ENCODE measurements at places on chromosomes 6 and 20.

DNA sequence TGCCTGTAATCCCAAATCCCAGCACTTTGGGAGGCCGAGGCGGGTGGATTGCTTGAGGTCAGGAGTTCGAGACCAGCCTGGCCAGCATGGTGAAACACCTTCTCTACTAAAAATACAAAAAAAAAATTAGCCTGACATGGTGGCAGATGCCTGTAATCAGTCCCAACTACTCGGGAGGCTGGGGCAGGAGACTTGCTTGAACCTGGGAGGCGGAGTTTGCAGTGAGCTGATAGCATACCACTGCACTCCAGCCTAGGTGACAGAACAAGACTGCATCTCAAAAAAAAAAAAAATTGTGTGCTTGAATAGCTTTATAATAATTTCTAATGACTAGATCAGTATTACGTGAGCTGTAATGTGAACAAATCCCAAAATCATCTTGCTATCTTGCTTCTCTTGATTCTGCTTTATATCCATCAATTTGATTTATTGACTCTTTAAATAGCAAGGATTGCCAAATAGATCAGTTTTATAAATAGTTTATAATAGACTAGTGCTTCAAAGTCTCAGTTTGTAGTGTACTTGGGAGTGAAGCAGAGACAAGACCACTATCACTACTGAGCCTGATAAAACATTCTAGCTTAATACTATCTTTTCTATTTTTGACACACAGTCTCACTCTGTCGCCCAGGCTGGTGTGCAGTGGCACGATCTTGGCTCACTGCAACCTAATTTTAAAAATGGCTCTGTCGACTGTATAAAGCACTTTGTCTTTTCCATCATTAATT, 7.1 kb downstream of the AMD1 start:
- no peak for DNase-seq

DNA sequence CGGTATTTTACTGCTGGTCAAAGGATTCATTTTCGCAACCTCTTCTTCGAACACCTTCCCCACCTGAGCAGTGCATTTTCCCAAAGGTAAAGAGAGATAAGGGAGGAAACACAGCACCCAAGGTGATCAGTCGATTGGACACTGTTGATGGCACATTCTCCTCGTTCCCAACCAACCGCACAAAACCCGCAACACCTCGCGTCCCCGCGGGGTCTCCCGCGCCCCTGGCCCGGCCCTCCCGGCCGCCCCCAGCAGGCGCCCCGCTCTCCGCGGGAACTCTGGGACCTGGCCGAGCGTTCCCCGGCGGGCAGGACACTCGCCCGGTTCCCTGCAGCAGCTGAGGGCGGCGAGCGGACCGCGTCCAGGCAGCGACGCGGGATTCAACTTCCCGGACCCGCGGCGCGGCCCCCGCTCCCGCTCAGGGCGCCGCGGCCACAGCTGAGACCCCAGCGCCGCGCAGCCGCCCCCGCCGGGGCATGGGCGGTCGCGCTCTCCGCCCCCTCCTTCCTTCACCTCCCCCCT, 506 bp downstream of the RGS17 start:
- DNase-seq, result no peak

GRCh38 chr20:31739550-31739977, 474 bp downstream of the TPX2 start:
- DNase-seq, result no peak

- no peak for DNase-seq
Measured at GRCh38 chr6:111898452-111898851, 25.2 kb upstream of the FYN start.

GRCh38 chr6:703552-703951, 10.6 kb upstream of the EXOC2 start:
- DNase-seq, result no peak

DNA sequence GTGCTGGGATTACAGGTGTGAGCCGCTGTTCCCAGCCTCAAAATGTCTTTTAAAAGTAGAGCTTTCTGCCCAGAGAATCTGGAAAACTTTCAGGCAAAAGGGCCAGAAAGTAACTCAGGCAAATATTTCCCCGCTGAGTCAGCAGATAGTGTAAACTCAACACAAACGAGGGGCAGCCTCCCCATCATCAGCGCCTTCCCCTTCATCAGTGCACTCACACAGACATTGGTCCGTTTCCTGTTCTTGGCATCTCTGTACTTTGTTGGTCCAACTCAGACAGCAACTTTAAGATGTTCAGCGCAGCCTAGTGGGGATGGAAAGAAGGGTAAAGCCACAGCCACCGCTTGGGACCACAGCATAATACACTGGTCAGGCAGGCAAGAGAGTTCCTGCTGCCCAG, 69.5 kb downstream of the CSE1L start:
- no peak for DNase-seq

DNA sequence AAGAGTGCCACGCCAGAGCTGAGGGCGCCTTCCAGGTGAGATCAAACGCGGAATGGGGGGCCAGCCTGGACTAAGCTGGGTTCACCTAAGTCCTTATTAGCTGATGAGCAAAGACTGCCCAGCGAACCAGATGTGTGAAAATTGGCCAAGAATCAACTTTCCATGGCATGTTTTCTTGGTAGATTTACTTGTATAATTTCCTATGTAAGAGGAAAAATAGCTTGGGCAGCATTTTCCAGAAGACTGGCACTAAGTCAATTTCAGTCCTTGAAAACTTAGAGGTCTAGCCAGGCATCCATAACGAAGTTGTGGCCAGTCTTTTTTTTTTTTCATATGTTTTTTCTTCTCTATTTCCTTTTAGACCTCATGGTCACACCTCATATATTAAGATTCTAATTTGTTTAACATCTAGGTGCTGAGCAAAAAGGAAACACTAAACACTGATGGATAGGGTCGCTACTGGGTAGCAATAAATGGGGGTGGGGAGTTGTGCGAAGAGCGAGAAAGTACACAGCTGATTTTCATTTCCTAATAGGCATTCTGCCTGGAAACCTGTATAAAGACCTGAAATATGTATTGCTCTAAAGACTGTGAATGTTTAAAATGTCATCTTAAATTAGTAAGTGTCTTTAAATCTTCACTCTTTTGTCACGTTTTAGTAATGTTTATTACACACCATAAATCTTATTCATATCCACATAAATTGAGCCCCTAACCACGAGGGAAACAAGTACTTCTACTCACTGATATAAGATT, 188.8 kb downstream of the CD83 start:
- DNase-seq, result no peak

GRCh38 chr6:782141-782540, 89.2 kb upstream of the EXOC2 start:
- DNase-seq, result no peak

- no peak for DNase-seq
Measured at GRCh38 chr6:137486416-137486815, 7.8 kb downstream of the OLIG3 start.

DNA sequence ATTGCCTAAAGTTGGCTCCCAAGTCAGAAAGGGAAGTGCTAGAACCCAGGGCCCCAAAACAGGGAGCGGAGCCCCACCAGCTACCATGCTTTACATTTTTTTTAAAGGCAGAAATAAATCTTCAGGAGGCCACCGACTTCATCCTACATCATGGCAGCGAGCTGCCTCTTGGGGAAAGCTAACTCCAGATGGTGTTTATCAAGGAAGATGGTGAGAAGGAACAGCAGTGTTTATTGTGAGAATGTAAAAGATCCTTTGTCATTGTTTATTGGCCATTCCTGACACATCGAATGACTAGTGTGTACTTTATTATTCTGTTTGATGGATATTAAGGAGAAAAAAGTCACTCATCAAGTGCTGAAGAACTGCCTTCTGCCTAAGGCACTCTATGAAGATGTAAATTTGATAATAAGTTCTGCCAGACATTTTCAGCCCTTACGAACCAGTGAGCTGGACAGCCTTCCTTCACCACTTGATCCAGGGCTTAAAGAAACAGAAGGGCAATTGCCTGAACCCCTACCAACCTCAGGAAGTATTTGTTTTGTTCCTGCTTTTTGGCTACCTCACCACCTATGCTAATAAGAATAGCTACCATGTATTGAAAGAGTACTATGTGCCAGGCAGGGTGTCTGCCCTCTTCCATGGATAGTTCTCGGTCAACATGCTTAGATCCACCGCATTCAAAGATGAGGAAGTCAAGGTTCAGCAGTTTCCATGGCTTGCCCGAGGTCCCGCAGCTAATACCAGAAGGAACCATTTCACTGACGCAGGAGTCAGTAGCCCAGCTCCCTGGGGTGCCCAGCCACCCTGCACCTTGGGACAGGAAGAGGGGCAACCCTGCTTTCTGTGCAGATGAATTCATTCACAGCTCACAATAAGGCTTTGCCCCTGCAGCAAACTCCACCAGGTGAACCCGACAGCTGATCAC, 194.7 kb upstream of the RREB1 start:
- no peak for DNase-seq

- DNase-seq, result no peak
Measured at GRCh38 chr20:48862279-48862678, 34.5 kb upstream of the PREX1 start.

Data from CD4-positive, alpha-beta T cell treated with Interleukin-2 at 100 ng/mL for 4 hours (primary cell).